PC-9 (cell line): ENCODE measurements at places on chromosomes 6 and 20.

DNA sequence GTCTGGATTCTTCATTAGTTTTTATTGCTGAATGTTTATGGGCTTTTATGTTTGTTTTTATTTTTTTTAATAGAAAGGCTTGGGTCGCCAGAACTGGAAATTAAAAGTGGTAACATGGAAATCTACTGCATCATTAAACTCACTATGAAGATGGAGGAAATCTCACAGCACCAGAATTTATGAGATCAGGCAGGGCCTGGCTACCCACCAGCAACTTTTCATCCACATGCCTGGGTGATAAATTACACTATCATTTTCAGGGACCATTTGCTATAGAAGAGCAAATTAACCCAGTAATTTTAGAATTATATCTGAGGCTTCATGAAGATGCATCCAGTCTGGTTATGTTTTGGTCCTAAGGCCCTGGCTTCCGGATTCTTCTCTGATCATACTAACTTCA is 57.8 kb upstream of the PLCB4 start:
- no peak for DNase-seq

GRCh38 chr20:59152559-59153354 is 10.9 kb upstream of the ZNF831 start:
- DNase-seq = no peak

DNA sequence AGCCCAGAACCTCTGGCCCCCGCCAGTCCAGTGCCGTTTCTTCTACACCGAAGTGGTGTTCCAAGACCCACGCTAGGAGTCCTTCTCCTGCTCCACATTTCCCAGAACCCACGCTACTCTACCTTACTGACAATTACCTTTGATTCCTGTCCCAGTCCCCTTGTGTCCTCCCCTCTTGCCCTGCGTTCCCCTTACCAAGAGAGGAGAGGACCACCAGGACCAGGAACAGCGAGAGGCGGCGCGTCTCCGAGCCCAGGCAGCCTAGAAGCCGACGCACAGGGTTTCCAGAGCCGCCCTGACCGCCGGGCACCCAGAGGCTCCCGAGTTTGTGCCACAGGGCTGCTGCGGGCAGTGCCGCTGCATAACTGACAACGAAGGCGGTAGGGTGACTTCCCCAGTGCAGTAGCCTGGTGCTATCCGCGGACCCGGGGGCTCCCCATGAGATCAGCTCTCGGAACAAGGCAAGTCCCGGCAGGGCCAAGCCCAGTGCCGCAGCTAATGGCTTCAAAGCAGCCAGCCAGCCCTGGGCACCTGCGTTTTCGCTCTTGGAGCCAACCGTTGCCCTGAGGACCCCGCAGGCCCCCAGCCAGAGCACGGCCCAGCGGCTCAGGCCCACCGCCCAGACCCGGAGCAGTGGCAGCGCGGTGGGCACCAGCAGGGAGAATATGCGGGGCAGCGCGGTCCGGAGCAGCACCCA is 512 bp downstream of the TAP1 start:
- peak; percentile 42 for DNase-seq

DNA sequence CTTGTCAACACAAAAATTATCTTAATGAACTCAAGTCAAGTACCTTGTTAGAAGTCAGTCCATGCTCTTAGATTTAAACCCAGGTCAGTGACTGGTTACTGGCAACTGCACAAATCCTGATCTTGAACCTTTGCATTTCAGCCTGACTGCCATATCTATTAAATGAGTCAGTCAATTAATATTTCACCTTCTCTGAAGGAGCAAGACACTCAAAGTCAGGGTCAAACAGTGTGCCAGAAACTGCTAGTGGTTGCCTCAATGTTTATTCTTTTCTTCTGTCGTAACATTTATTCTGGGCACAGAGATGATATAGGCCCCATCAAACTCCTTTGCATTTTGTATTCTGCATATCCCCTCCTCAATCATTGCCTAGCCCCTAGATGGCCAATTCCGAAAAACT is 193.9 kb upstream of the MOCS1 start:
- no peak for DNase-seq

GRCh38 chr6:51184046-51184445 is 365.4 kb downstream of the TFAP2B start:
- DNase-seq = no peak

- DNase-seq = no peak
Observed at GRCh38 chr6:128803911-128804310, 79.0 kb upstream of the LAMA2 start.

DNA sequence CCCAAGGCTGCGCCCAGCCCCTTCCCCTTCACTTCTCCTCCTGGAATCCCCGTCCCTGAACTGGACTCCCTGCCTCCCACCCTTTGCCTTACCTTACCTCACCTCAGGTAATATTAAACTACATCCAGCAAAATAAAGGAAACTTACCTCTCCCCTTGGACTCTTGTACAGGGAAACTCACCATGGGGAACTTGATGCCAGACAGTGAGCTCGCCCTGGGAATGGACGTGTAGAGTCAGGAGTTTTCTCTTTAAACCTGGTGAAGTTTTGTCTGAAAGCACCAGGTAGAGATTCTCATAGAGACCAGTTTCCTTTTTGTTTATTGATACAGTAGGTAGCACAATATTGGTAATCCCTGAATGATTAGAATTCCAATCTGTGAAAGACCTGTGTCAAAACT is 544 bp upstream of the HLA-C start:
- no peak for DNase-seq

DNA sequence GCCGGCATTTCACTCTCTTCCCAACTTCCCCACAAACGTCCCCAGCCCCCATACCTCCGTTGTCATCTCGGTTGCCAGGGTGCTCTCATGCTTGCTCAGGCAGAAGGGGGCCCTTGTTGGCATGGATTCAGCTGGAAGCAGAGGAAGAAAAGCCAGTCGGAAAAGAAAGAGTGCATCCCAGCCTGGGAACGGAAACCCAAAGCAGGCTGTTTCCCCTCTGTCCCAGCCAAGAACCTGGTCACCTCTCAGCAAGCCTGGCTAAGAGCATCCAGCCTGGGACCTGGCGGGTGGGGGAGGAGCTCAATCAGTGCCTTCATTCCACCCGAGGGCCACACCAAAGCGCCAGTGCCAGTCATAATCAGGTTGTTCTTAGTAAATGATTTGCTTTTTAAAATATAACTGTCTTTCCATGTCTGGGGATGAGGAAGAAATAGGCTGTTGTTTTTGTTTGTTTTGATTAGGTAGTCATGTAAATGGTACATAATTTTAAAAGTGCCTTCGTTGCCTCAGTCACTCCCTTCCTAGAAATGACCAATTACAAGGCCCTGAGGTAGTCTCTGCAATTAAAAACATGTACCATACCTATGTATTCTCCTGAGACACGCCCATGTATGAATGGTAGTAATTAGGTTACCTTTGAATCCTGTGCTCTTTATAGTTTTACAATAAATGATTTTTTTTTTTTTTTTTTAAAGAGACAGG is 21.1 kb downstream of the CHMP4B start:
- no peak for DNase-seq

DNA sequence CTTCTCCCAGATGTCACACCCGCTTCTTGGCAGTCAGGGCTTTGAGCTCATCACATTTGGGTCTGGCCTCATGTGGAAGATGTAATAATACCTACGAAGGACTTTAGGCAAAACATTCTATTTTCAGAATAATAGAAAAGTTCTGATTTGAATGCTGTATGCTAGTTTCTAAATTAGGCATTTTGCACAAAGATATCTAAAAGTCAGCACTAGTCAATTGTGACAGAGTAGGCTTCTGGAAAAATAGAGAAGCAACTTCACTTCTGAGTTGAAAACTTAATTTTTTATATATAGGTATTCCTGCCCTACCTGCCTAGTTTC is 38.3 kb upstream of the CD2AP start:
- DNase-seq = no peak

GRCh38 chr6:45584127-45584526 is 206.4 kb upstream of the SUPT3H start:
- no peak for DNase-seq

DNA sequence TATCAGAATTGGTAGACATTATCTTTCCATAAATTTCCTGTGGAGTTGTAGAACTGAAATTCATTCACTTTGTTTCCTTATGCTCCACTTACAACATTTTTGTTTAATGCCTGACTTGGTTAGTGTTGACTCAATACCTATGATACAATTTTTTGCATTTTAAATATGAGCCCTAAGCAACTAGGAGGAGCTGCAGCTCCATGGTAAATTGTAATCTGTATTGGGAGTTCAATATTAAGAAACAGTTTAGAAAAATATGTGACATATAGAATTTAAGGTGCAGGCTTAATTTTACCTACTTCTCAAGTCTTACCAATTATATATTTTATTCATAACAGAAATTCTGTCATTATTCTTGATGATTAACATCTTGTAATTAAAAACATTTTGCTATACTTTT is 868.3 kb downstream of the EYS start:
- no peak for DNase-seq

DNA sequence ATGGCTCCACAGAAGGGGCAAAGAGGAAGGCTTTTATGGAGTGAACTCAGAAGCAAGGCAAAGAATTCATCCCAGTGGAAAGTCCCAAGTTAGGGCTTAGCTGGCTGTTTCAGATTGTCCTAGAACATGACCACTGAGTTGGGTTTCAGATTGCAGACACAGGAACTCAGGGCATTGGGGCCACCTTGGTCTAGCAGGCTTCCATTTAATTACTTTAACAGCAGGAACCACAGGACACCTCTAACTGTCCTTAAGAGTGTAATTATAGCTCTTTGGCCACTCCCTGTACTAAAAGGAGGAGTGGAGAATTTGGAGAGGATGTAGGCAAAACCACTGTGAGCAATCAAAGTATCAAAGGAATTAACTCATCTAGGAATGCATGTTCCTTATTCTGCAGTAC is 150.6 kb upstream of the AGPAT4 start:
- no peak for DNase-seq
